ENCODE measurements at places on chromosomes 12 and 14. TPM values are rescaled to one million over a fixed set of nuclear protein-coding genes. Genes with fewer than 3 reads are reported as not detected.

Gene KLRC2
- not detected for total RNA-seq

Gene HNRNPA1
- 1,238 TPM for total RNA-seq

Gene RASAL1
- not detected for total RNA-seq

Gene BCL11B
- total RNA-seq = not detected

Gene C14orf93
- total RNA-seq = 12.0 TPM

Gene HOXC5
- not detected for total RNA-seq

Gene RGS6
- total RNA-seq = 6.2 TPM

All from uterus (tissue), 4 donors.